GM23248 (cell line): ENCODE measurements at places on chromosomes 6 and 20. TPM values are rescaled to one million over a fixed set of nuclear protein-coding genes. Genes with fewer than 3 reads are reported as not detected.

DNA sequence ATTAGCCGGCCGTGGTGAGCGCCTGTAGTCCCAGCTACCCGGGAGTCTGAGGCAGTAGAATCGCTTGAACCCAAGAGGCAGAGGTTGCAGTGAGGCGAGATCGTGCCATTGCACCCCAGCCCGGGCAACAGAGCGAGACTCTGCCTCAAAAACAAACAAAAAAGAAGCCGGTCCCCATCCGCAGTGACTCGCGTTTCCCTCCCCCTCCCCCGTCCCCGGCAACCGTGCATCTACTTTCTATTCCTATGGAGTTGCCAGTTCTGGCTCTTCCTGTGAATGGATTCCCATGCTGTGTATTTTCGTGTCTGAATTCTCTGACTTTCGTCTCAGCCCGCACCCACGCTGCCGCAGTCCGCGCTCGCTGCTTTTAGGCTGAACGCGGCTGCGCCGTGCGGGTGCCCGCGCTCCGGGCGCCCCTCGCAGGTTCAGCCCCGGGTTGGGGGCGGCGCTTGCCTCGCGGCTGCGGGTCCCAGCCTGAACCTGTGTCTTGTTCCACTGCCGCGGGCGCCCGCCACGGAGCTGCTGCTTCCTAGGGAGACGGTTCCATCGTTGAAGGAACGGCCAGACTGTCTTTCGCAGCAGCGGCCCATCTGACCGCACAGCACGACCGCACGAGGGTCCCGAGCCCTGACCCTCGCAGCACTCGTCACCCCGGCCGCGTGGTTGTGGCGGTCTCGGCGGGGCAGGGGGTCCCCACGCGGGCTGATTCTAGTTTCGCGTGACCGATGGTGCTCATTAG, 1.1 kb upstream of the MRGBP start:
- H3K27me3 ChIP-seq = no peaks in the 10 kb centered on the region
- peak; percentile 79 for DNase-seq
- H3K36me3 ChIP-seq = 0 out of 2 replicates have a peak, but pooled peaks cover 10% of the 10 kb centered on the region
- peak overlapping the region; percentile 67 for H3K27ac ChIP-seq
- H3K4me3 ChIP-seq = peak overlapping the region; percentile 78

GRCh38 chr6:45815466-45816125, 200.1 kb downstream of the CLIC5 start:
- H3K27ac ChIP-seq = no peak overlapping the region
- no peak for DNase-seq
- H3K4me1 ChIP-seq = no peaks in the 10 kb centered on the region

DNA sequence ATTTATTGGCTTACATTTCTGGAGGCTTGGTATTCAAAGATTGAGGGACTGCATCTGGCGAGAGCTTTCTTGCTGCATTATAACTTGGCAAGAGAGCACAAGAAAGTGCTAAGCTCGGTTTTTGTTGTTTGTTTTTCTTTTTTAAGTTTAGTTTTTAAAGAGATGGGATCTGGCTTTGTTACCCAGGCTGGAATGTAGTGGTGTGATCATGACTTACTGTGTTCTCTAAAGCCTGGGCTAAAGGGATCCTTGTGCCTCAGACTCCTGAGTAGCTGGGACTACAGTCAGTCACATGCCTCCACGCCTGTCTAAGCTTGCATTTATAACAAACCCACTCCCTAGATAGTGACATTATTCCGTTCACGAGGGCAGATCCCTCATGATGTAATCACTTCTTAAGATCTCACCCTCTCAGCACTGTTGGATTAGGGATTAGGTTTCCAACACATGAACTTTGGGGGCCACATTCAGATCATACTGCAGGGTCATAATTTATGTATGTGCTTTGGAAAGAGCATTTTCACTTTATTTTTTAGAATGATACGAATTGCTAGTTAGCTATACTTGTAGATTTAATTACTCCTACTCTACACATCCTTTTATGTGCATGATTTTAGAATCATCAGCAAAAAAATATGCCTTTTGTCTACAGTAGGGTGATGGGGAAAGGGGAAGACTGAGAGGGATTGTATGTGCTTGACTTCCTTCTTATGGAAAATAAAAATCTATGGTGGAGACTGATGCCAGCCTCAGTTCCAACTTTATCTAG, 167.8 kb downstream of the JARID2 start:
- H3K27ac ChIP-seq = no peak overlapping the region
- H3K4me1 ChIP-seq = peaks cover 9% of the 10 kb centered on the region; the same call in 1 of the 2 replicates
- H3K27me3 ChIP-seq = no peaks in the 10 kb centered on the region
- DNase-seq = no peak
- H3K4me3 ChIP-seq = no peak overlapping the region
- H3K36me3 ChIP-seq = no peaks in the 10 kb centered on the region

DNA sequence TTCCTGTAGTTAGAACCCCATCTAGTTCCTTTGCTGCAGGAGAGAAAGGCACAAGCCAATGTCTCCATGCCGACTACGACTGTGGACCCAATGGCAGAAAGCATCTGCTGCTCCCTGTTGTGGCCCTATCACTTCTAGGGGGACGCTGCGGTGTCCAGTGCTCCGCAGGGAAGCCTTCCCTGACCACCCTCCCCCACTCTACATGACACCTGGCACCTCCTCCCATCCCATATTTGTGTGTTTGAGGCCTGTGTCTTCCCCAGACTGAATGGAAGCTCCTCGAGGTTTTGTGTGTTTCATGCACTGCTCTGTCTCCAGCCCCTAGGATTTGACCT, 159.5 kb downstream of the DTNBP1 start:
- no peak overlapping the region for H3K4me3 ChIP-seq
- peaks cover 6% of the 10 kb centered on the region; the same call in 1 of the 2 replicates for H3K36me3 ChIP-seq
- H3K4me1 ChIP-seq = peaks cover 15% of the 10 kb centered on the region
- DNase-seq = no peak
- no peak overlapping the region for H3K27ac ChIP-seq

DNA sequence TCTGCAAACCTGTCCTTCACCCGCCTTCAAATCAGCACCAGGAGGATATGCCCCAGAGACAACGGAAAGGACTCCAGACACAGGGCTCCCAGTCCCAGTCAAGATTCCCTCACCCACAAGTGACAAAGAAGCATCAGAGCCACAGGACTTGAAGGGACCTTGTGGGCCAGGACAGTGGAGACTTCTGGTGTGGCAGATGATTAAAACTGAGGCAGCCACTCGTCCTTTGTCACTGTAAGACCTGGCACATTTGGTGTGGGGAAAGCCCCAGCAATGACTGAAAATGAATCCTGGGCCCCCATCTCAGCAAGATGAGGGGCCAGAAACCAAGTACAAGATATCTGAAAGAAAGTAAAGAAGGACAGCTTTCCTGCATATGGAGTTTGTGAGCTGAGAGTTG, 15.6 kb upstream of the GMPR start:
- no peaks in the 10 kb centered on the region for H3K36me3 ChIP-seq
- 0 out of 2 replicates have a peak, but pooled peaks cover 5% of the 10 kb centered on the region for H3K27me3 ChIP-seq
- no peak overlapping the region for H3K4me3 ChIP-seq
- no peaks in the 10 kb centered on the region for H3K4me1 ChIP-seq
- no peak for DNase-seq

PTPRT gene
- polyA plus RNA-seq = not detected in 2 replicates

DNMT3B gene
- polyA plus RNA-seq = 0.81 and 0.85 TPM in 2 replicates

TFAP2D gene
- polyA plus RNA-seq = not detected in 2 replicates
